SK-N-SH (cell line): ENCODE measurements at places on chromosomes 1 and 21.

- DNase-seq = no peak
These were observed 18.5 kb downstream of the NCF2 start for GRCh38 chr1:183571678-183572268.

- DNase-seq = no peak
These were observed 44.6 kb downstream of the COQ8A start for GRCh38 chr1:226984521-226985238.

- DNase-seq = peak; percentile 2
These were observed 36.6 kb downstream of the POFUT2 start for GRCh38 chr21:45250914-45251634.

DNA sequence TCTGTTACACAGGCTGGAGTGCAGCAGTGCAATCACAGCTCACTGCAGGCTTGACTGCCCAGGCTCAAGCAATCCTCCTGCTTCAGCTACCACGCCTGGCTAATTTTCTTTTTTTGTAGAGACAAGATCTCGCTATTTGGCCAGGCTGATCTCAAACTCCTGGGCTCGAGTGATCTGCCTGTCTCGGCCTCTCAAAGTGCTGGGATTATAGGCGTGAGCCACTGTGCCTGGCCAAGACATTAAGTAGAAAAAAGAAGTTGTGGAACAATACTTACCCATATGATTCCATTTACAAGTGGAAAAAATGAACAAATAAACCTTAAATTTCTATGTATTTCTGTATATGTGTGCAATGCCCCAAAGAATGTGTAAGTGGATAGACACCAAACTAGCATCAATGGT lies 30.3 kb upstream of the ID3 start:
- DNase-seq = no peak

GRCh38 chr21:44931501-44932407 lies 8.1 kb upstream of the SLX9 start:
- no peak for DNase-seq

DNA sequence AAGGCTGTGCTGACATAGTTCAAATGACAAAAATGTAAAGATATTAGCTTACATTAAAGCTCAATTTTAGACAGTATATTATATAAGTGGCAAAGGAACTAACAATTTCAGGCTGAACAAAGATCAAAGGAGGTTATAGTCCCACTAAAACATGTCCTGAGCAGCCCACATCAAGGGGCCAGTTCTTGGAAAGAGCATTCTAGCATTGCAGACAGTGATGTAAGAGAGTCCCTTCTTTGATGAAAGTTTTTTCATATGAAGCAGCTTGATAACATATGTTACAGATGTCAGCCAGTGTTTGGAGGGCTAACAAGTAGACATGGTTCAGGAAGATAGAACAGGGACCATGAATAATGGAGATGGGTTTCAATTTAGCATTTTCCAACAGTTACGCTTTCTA lies 301.7 kb downstream of the NTNG1 start:
- DNase-seq = no peak

DNA sequence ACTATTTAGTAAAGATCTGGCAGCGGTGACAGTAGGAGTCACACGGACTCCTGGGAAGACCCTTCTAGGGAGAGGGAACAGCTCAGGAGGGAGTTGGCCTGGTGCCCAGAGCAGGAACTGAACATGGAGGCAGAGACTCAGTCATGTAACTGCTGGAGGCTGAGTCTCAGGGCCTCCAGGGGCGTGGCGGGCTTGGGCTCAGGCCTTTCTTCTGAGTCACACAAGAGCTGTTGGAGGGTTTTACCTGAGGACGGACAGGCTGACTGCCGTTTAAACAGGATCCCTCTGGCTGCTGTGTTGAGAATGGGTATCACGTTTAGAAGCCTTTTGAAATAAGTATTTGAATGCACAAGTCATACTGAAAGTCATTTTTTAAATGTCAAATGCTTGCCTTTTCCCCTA lies 7.2 kb upstream of the ETS2 start:
- DNase-seq = peak; percentile 40

- DNase-seq = no peak
These were observed 35.2 kb downstream of the DPT start for GRCh38 chr1:168693872-168694238.

- no peak for DNase-seq
These were observed 3.8 kb downstream of the NCSTN start for GRCh38 chr1:160346958-160347357.

DNA sequence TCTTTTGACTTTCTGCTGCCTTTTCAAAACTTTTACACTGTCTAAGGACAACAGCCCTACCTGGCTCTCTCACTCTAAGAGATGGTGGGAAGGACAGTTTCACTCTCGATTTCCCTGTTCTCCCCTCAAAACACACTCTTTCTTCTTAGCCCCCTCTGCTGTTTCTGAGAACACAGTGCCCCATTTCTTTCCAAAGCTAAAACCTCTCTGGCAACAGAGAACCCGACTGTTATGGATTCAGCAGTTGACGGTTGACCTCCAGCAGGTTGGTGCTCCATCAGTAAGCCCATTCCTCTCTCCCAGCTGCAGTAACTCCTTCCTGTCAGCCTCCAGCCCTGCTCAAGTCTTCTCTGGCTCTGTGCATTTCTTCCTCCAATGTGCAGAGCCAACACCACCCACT lies 88.2 kb upstream of the ABCD3 start:
- no peak for DNase-seq

- DNase-seq = no peak
These were observed 81.2 kb downstream of the TOMM20 start for GRCh38 chr1:235047331-235047871.

- no peak for DNase-seq
These were observed 27.5 kb downstream of the SH3BGR start for GRCh38 chr21:39479164-39479813.

DNA sequence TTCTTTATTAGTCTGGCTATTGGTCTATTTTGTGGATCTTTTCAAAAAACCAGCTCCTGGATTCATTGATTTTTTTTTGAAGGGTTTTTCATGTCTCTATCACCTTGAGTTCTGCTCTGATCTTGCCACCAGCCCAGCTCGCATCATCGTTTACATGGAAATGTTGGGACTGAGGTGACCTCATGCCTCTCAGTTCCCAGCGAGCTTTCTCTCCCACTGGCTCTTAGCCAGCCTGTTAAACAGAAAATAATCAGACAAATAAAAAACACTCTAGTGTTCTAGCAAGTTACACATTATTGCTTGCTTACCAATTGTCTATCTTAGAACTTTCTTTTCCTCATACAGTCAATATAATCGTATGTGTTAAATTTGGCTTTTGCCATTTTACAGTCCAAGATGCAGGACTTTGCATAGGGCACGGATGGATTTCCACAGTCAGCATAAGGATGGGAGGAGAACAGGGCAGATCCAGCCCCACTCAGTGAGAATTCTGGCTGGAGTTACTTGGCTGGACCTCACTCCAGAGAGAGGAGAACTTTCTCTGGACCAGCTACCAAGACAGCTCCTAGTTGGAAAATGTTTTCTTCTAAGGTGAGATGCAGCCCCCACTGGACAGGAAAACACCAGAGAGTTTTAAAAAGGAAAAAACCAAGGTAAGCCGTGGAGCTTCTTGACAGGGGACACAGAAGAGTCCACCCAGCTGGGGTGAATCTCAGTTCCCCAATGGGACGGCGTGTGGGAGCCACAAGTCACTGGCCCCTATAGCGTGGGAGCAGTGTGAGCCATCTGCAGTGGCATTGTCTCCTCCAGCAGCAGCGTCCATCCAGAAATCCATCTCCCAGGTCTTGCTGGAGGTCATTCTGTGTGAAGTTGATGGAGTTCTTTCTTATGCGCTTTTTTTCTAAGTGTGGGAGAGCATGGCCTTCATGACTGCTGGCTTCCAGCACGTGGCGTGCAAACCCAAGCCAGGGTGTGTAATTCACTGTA lies 17.6 kb downstream of the PGBD2 start:
- no peak for DNase-seq

DNA sequence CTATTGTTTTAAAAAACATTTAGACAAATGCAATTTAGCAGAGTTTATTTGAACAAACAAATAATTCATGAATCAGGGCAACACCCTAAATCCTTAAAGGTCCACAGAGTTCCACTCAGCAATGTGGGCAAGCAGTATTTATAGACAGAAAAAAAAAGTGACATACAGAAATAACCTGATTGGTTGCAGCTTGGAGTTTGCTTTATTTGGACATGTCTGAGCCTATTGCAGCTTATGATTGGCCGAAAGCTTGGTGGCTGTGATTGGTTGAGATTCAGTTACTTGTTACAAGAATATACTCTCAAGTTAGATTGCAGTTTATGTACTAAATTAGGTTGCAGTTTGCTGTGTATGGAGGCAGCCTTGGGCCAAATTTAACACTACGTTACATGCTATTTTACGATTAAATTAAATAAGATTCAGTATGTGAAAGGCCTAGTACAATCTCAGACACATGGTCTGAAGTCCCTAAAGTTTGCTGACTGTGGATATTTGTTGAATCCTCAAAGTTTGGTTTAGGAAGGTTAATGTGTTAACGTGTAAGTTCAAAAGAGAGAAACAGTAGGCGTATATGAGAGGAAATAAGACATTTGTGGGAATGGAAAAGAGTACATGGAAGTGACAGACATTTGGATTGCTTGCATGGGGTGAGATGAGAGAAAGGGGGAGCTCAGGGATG lies 6.9 kb upstream of the CAMSAP2 start:
- DNase-seq = no peak

DNA sequence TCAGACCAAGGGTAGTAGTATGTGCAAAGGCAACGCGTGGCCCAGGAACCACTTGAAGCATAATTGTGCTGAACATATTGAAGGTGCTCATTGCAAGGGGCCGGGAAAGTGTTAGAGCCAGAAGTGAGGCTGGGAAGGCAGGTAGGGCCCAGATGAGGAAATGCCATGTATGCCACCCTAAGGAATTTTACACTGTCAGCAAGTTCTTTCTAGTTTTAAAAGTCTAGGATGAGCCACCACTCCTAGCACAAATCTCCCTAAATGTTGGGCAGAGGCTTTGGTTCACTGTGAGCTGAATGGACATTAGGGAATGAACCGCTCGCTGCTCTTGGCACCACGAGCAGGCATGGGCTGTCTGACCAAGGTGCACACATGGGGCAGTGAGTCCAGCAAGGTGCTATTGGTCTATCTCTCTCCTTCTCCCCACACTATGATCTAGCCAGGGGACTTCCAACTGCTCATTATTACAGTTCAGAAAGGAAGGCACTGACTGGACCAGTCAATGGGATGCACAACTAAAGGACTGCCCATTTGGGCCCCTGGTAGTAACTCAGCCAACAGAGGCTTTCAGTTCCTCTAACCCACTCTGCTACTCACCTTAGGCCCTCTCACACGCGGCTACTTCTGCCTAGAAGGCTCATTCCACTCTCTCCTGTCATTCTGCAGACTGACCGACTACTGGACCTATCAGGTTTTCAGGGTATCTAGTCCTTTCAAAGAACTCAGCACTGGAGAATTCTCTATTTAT lies 2.0 kb downstream of the KANK4 start:
- DNase-seq = no peak

GRCh38 chr21:36709030-36709867 lies 10.3 kb downstream of the SIM2 start:
- DNase-seq = no peak

DNA sequence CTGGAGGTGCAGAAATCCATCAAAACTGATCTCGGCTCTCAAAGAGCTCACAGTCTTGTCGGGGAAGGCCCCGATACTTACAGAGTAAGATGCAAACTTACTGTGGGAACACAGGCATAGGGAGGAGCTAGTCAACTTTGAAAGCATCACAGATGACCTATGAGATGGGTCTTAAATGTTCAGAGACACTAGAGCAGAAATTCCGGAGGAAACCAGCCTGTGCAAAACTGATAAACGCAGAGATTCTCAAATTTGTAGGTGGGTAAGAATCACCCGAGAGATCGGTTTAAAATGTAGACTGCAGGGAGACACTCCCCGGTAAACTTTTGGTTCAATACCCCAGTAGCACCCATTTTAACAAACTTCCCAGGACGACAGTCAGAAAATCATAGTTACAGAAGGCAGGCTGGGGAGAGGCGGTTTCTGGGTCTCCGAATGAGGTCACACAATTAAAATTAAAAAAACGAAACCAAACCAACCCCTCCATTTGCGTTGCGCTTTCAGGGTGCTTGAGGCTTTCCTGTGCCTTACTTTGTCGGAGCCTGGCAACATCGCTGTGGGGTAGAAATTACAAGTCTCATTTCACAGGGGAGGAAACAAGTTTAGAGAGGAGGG lies 755 bp upstream of the THRAP3 start:
- peak; percentile 37 for DNase-seq

DNA sequence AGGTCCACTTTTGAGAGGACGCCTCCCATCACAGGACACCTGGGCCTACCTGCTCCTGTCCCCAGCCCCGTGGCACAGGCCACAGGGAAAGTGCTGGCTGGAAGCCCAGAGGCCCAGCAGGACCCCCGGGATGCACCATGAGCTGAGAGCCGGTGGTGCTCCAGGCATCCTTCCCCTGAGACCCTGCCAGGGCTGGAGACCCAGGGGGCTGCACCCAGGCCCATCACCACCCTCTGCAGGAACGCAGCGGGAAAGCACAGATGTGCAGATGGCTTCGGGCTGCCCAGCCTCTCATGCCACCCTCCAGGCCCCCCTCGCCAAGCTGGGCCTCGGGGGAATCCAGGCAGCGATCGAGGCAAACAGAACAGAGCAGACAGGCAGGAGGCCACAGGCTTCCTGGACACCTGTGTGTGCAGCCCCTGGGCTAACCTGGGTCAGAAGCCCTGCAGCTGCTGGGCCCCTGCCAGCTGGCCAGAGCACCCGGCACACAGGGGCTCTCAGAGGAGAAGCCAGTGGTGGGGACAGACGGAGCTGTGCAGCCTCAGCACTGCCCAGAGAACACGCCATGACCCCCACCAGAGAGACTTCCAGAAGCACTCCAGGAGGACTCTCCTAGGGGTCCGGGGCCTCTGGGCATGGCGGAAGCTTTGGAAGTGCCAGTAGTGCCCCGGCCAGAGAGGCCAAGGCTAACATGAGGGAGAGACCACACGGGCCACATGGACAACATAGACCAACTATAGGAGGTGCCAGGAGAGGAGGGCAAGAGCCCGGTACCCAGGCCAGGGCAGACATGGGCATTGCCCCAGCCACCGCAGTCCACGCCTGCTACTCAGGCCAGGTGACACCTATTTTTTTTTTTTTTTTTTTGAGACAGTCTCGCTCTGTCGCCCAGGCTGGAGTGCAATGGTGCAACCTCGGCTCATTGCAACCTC lies 71.4 kb downstream of the ARHGEF16 start:
- DNase-seq = no peak

DNA sequence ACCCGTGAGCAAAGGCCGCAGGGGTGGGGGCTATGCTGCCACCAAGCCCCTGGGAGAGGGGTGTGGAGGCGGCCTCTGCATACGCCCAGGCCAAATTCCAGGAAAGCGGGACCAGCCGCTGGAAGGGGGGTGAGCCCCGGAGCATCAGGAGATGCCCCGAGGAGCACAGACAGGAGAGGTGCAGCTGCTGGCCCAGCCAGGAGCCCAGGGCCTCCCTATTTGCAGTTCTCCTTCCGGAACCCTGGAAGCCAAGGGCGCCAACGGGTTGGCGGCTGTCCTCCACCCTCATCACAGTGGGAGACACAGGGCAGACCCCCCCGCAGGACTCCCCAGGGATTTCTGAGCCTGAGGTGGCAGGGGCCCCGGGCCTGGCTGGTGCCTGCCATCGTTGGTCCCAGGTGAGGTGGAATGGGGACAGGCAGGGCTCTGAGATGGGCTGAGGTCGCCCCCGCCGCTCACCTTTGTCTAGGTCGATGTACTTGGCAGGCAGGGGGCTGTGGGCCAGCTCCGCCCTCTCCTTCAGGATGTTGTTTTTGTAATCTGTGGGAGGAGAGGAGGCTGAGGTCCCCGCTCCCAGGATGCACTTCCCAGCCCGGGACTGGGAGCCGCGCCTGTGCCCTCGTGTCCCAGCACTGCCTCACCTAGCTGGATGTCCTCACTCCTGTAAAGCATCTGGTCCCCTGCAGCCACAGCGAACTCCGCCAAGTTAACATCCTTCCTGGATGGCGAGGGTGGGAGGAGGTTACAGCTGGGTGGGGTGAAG lies 4.4 kb upstream of the DVL1 start:
- no peak for DNase-seq
